ENCODE measurements at places on chromosomes 12 and 14.

DNA sequence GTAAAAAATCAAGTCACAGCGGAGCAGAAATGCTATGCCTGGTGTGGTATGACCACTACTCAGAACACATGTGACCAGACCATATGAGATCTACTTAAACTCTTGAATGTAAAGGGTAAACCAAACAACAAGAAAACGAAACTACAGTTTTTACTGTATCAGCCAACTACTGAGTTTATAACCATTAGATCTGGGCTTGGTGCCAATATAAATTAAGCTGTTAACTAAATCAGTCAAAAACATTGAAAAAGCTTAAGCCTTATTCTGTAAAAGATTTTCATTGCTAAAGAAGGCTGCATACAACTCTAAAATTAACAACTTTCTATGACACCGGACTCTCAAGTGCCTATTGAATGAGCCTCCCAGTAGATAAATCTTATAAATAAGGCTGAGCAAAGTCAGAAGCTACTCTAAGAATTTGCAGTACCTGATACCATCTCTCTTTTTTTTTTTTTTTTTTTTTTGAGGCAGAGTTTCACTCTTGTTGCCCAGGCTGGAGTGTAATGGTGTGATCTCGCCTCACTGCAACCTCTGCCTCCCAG, 35.4 kb downstream of the SPTLC2 start:
- DNase-seq = no peak

DNA sequence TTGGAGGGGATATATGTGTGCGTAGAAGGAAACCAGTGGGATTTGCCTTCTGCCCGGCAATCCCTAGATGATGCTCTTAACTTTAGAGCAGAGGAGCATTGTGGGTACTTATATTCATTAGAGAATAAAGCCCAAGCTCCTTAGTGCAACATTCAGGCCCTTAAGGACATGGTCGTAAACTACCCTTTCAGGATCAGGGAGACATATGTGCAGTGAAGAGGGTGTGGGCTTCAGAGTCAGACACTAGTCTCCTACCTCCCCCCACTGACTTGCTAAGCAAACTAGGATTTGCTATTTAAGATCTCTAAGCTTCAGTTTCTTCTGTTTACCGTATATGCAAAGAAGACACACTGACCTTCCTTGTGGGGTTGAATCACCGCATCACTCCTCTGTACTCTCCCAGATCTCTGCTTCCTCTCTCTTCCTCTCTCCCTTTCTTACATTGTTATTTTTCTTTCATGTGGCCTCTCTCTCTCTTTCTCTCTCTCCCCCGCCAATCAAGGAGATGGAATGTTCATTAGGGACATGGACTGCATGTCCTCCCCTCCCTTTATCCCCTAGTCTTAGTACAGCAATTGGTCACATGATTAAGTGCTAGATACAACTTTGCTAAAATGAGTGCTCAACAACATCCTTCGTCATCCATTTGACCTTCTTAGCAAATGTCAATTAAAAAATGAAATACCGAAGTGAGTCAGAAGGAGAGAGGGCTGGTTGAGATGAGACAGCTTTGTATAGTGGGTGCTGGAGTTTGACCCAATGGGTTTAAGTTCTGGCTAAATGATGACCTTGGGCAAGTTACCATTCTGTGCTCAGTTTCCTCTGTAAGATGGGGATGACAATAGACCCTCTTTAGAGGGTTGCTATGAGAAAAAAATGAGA, 91.7 kb downstream of the TMX1 start:
- no peak for DNase-seq

- DNase-seq = peak; percentile 75
Observed at GRCh38 chr14:103724116-103724515, 8.5 kb downstream of the ZFYVE21 start.

DNA sequence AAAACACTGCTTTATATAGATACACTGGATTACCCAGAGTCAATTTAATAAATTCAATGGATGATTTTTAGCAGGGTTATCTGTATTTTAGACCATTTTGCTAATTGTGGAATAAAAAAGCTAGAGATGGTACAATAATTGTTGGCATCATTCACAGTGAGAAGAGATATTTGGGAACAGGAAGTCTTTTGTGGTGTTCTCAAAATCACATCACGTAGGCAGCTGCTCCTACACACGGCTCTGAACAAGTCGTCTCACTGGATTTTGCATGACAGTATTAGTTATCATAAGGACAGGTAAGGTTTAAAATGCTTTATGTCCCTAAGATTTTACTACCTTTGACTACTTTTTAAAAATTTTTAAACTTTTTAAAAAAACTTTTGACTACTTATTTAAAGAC, 52.0 kb downstream of the PAPLN start:
- no peak for DNase-seq

GRCh38 chr12:106247674-106248311, at the start of gene CKAP4:
TSS of gene CKAP4 (minus strand) at chr12:106248020. CDS start at chr12:106247851, 169 bp downstream.
- peak; percentile 68 for DNase-seq

GRCh38 chr12:90791445-90791844, 163.5 kb downstream of the CCER1 start:
- DNase-seq = no peak

DNA sequence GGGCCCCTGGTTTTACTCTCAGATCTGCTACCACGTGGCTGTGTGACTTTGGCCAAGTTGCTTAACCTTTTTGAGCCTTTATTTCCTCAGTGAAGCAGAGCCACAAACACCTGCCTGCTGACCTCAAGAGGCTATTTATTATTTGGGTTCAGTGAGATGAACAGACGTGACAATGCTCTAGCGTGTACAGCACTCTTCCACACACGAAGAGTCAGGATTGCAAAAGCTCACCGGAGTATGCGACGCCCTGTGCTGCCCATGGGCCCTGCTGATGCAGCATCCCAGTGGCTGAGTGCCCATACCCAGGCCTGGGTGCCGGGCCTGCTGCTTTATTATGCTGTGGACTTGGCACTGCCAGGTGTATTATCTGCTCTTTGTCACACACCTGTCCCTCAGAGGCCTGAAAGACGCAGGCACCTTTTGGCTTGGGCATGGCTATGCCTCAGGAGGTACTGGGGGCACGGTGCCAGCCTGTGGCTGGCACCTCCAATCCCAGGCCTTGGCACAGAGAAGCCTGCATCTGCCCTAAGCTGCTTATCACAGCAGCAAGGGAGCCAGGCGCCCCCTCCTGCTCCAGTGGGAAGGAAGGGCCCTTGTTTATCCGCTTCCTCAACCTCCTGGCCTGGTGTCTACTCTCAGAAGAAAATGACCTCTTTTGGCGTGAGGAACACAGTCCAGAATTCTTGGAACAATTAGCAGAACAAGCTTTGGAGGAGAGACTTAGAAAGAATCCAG, 22.3 kb upstream of the TC2N start:
- DNase-seq = peak; percentile 28

DNA sequence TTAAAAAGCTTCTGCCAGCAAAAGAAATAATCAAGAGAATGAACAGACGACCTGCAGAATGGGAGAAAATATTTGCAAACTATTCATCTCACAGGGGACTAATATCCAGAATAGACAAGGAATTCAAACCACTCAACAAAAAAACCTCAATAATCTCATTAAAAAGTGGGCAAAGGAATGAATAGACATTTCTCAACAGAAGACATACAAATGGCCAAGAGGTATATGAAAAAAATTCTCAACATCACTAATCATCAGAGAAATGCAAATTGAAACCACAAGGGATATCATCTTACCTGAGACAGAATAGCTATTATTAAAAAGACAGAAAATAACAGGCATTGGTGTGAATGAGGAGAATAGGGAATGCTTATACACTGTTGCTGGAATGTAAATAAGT, 270.0 kb downstream of the DACT1 start:
- DNase-seq = no peak

GRCh38 chr12:51392556-51393237, 1.5 kb upstream of the GALNT6 start:
- DNase-seq = no peak

- DNase-seq = no peak
Observed at GRCh38 chr12:64252681-64253080, 30.6 kb upstream of the KICS2 start.

- DNase-seq = no peak
Observed at GRCh38 chr12:39628836-39629235, 9.2 kb upstream of the ABCD2 start.

DNA sequence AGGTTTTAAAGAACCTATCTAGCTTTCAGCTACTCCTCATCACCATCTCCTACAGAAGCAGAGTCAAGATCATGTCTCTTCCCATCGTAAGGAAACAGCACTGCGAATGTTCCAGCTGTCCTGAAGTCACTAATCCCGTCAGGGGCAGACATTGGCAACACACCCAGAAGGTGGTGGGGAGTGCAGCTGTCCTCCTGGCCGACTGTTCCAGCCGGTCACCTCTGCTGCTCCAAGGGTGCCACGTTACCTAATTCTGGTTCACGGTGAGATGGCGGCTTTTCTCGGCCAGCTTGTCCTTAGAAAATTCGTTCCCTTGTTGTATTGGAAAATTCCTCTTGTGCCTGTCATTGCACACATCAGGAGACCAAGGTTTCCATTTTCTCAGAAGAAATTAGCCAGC, 196.2 kb downstream of the ZFP36L1 start:
- no peak for DNase-seq

- no peak for DNase-seq
Observed at GRCh38 chr14:56889705-56890104, 79.4 kb upstream of the OTX2 start.

- no peak for DNase-seq
Observed at GRCh38 chr12:26941215-26941594, 2.9 kb downstream of the FGFR1OP2 start.

DNA sequence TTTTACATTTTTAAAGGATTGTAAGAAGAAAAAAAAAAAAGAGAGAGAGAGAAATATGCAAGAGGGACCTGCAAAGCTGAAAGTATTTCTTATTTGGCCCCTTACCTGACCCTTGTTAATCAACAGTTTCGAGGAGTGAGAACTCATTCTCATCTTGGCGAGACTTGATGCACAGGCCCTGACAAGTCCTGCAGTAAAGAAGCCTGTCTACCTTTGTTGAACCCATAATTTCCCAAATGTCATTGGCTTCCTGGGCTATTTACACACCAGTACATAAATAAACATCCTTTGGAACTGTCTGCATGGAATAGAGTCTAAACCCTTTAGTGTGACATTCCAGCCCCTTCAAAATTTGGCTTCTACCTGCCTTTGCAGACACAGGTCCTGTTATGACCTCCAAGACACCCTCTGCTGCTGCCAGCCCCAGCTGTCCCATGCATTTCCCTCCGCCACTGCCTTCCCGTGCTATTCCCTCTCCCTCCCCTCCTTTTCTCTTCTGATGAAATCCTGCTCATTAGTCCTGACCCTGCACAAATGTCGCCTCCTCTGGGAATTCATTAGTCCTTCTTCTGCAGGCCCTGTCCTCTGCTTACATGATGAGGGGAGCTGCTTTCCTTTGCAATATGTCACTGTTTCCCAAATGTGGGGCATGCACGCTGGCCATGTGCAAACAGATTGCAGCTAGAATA, 35.1 kb downstream of the MYL2 start:
- DNase-seq = no peak

GRCh38 chr12:57552306-57552651, 2.4 kb downstream of the KIF5A start:
- DNase-seq = no peak

DNA sequence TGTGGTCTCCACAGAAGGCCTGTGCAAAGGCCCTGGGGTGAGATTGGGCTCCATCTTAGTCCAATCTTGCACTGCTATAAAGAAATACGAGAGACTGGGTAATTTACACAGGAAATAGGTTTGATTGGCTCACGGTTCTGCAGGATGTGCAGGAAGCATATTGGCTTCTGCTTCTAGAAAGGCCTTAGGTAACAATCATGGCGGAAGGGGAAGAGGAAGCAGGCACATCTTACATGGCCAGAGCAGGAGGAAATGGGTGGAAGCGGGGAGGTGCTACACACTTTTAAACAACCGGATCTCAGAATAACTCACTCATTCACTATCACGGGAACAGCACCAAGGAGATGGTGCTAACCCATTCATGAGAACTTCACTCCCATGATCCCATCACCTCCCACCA, 55.4 kb downstream of the FAR2 start:
- DNase-seq = no peak

DNA sequence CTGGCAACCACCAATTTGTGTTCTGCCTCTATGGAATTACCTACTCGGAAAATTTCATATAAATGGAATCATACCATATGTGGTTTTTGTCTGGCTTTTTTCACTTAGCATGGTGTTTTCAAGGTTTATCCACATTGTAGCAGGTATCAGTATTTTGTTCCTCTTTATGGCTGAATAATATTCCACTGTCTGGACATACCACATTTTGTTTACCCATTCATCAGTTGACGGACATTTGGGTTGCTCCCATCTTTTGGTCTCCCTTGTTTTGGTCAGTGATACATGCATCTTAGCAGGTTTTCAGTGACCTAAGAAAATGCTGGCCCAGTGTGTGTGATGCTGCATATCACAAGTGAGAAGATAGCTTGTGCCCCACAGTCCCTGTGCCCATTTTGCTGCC, 21.2 kb downstream of the CALM1 start:
- no peak for DNase-seq
